ENCODE measurements at places on chromosomes 16 and 17.
A peak's percentile ranks its signal among the peaks of the same experiment; 100 is the strongest.

DNA sequence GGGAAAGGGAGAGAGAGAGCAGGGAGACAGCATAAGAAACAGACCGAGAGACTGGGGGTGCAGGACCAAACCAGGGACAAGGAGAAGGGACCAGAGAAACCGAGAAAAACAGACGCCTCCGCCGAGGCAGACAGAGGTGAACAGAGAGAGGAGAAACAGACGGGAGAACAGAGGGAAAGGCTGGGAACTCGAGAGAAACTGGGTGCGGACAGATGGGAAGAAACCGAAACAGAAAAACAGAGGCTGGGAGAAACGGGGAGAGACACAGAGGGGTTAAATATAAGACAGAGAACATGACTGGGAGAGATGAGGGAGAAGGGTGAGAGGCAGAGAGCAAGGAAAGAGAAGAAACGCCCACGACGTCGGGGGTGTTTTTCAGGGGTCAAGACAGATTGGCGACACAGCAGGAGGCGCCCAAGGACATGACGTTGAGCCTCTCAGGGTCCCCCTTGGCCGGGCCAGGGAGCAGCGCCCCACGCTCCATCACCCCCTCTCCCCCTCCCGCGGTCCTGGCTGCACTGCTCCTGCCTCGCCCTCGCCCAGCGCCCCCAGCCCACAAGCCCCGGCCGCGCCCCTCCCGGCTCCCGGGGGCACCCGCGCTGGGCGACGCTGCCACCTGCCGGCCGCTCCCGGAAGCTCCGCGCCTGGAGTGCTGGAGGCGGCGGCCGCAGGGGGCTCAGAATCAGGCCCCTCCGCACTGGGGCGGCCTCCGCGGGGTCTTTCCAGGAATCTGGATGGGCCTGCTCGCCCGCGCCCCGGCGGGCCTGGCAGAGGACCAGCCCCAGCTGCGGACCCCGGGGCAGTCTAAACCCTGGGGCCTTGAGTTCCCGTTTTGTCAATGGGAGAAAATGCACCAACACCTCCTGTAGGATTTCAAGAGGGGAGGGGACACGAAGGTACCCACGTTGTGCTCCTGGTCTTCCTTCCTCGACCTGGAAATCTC lies 1.3 kb upstream of the TMEM92 start:
- DNase-seq, result peak; percentile 13

GRCh38 chr16:74277974-74278373 lies 18.6 kb upstream of the PSMD7 start:
- no peak for DNase-seq

DNA sequence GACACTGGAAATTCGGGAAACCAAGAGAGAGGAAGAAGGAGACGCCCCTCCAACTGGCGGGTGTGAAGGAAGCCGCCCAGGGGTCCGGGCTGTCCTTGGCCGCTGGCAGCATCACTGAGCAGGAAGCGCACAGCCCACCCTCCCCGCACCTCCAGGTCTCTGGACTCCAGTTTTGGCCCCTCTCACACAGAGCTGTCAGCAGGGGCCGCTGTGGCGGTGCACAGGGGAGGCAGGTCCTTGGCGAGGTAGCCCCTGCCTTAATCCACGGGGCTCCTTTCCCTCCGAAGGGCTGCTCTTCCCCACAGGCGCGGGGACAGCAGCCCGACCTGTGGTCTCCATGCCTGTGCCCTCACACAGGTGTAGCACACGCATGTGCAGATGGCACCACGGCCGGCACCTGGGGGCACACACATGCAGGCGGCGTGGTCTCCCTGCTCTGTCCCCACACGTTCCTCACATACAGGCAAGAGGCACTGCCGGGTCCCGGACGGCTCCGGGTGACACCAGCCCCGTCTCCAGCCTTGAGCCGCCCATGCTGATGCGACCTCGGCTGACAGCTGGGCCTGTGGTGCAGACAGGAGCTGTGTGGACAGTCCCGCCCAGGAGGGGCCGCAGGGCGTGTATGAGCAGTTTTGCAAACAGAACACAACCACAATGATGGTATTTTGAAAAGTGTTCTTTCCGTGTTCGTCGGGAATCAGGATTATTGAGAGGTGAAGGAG lies 26.6 kb upstream of the CHMP6 start:
- DNase-seq, result no peak

GRCh38 chr17:53543472-53543871 lies 279.3 kb upstream of the KIF2B start:
- no peak for DNase-seq

Data from stimulated activated CD8-positive, alpha-beta memory T cell treated with anti-CD3 and anti-CD28 coated beads, Interleukin-4, amount 100 ng/mL, for 4 hours (primary cell).